ENCODE measurements at places on chromosomes 7 and 10.

DNA sequence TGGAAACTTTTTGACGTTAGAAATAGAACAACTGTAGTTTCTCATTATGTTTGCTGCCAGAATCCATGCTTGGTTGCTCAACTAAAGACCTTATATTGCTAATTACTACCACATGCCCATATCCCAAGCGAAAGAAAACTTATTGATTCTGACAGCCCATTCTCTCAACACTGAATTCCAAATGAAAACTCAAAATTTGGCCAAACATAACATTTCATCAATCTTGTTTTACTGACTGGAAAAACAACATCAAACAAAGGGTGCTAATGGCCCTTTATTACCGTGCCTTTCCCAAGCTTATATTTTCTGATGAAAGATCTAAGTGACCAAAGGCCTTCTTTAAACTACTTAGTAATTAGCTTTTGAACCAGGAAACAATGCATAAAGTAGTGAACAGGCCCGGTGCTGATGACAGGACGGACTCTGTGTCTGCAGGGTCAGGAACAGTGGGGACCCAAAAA is 531.8 kb downstream of the KCNMA1 start:
- no peak for DNase-seq

- no peak for DNase-seq
Observed at GRCh38 chr10:14014423-14014822, 316.3 kb downstream of the FRMD4A start.

GRCh38 chr7:125032943-125033342 is 103.3 kb upstream of the POT1 start:
- DNase-seq: peak; percentile 72

- DNase-seq: no peak
Observed at GRCh38 chr7:111529507-111530355, 32.6 kb downstream of the IMMP2L start.

- DNase-seq: no peak
Observed at GRCh38 chr10:29113616-29113945, 175.3 kb upstream of the LYZL1 start.

- no peak for DNase-seq
Observed at GRCh38 chr7:120539321-120539720, 266.3 kb downstream of the KCND2 start.

GRCh38 chr10:22754296-22754695 is 39.9 kb upstream of the PIP4K2A start:
- DNase-seq: no peak

GRCh38 chr10:96714031-96714590 is 6.2 kb downstream of the PIK3AP1 start:
- no peak for DNase-seq

DNA sequence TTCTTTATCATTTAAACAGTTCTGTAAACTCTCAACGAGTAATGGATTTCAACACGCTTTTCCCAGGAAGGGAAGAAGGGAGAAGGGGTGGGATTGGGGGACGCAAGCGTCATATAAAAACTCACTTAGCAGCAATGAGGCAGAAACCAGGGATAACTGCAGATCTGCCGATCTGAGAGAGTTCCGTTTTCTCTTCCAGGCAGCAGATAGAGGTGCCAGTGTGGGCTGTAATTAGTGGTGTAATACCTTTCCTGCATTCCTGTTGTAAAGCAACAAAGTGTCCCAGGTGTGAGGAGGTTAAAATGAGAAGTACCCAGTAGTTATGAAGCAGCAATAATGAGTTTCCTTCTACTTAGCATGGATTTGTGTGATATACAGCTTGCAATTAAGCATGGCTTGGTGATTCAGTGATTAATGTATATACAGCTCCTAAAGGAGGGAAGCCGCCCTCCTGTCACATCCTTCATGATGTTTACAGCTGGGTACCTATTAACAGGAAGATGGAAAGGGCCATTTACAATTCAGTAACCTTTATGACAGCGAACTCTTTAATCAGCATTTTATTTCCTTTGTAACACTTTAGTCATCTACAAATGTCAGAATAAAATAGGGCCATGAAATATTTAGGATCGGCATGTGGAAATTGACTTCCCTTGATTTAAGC is 271.9 kb downstream of the LRMDA start:
- DNase-seq: no peak

DNA sequence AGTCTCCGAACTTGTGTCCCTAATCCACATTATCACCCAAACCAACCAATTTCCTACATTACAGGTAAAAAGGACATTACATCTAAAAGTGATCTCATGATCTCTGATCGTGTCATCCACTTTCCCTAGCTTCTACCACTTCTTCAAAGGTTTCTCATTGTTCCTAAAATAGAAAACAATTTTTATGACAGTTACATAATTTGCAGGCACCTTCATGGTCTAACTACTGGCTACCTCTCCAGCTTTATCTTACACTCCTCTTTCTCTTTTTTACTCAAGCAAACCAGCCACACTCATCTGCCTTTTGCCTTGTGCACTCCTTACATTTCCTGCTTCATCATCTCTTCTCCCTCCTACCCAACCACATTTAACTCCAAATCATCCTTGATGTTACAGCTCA is 886.7 kb upstream of the SORCS1 start:
- DNase-seq: no peak

- no peak for DNase-seq
Observed at GRCh38 chr7:158442260-158442659, 145.4 kb downstream of the PTPRN2 start.

- DNase-seq: no peak
Observed at GRCh38 chr10:88091490-88092061, 228.2 kb downstream of the PTEN start.

GRCh38 chr10:25028711-25029110 is 12.3 kb downstream of the THNSL1 start:
- DNase-seq: no peak

GRCh38 chr7:363626-364025 is 73.7 kb downstream of the FOXL3 start:
- no peak for DNase-seq
